ENCODE measurements at places on chromosomes 11 and 22.

DNA sequence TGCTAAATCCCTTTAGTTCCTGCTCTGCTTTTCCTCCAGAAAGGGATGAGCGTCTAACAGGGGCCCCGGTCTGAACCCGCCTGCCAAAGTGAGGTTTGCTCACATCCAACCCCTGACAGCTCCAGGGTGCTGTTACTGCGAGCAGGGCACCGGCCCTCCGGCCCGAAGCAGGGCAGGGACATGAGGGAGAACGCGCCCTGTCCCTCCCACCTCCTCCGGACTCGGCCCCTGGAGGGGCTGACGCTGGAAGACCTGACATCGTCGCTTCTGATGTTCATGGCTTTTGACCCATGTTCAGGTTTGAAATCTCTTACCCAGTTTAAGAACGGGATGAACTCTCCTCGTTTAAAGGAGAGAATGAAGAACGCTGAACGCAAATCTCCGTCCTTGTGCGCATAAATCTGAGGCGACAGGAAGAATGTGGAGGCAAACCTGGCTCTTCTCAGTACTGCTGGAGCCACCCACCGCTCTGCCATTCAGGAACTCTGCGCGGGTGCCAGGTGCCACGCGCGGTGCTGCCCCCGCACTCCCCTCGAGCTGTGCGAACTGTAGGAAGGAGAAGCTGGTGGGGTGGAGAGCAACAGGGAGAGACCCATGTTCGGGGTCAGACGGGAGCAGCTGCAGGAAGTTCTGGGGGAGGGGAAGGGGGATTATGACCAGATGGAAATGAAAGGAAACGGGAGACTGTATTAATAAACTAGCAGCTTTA is 826 bp upstream of the EEF1G start:
- no peak for DNase-seq

- no peak for DNase-seq
Measured at GRCh38 chr11:93783362-93783761, 720 bp upstream of the MED17 start.

- no peak for DNase-seq
Measured at GRCh38 chr22:49480896-49481658, 346.6 kb downstream of the BRD1 start.

DNA sequence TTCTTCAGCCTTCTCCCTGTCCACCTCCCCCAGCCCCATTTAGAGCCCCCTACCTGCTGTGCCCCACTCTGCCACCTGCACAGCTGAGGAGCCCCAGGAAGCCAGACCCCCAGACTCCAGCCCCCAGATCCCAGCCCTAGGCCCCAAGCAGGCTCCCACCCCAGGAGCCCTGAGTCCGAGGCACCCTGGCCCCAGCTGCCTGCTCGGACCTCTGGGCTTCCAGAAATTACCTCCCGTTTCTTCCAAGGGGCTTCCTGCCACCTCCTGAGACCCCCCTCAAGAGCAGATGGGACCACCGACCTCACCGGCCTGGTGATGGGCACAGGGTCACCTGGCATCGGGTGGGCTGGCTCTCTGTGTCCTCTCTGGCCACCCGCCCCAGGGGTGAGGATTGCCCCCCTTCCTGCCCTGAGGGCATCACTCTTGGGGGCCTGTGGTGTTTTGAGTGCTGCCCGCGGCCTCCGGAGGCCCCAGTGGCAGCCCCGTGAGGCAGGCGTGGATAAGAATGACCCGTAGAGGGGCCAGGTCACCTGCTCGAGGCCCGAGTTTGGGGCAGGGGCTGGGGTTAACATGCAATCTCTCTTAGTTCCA is 18.3 kb upstream of the TALDO1 start:
- no peak for DNase-seq

DNA sequence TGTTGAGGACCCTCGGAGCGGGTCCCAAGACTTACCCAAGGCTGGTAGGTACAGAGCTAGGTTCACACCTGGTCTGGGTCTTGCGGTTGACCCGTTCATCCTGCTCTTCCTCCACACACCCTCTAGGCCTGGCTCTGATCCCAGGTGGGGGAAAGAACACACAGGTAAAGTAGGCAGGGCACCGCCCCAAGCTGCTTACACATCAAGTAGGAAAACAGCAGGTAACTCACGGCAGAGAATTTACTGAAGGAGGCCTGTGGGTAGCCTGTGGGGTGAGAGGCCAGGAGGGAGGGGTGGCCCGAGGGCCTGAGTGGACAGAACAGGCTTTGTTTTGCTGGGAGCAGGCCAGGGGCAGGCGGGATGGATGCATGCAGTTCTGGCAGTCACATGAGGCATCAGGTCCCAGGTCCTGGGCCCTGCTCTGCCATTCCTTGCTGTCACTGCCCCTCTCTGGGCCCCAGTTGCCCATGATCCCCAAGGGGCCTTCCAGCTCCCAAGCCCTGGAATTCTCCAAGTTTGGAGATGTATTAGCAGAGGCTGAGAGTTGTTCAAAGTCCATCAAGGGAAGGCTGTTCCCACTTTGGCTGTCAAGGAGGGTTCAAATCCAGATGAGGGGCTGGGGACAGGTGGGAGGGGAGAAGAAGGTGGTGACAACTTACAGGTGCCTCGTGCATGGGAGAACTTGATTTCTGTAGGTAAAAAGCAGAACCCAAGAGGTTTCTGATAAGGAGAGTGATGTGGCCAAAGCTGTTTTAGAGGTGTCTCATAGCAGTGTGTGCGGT is 5.7 kb downstream of the TSKU start:
- DNase-seq, result no peak

- no peak for DNase-seq
Measured at GRCh38 chr11:78025378-78025777, 2.3 kb upstream of the KCTD14 start.

DNA sequence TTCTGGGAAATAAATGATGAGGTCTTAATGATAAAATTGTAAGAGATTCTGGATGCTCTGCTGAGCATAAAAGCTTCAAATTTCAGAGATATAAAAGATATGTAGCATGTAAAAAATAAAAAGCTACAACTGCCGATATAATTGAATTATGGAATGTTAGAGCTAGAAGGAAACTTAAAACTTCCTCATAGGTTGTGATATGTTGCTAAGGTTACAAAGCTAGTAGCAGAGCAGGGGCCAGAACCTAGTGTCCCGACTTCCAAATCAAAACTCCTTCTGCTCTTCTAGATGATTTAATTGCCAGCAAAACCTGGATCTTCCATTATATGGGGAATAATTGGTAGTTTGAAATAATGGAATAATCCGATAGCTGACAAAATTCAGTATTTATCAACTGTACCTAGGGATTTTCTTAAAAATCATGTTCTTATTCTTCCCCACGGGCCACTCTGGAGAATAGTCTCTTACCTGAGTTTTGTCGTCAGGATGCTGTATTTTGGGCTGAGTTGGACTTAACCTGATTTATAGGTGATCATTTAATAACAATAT is at the start of gene ASCL3:
Gene ASCL3, minus strand, starts transcription at position 499 of the 549 bp plus-strand sequence. CDS start 4,855 bp downstream, outside the sequence.
- DNase-seq, result no peak

GRCh38 chr22:39170825-39171622 is 18.5 kb upstream of the CBX7 start:
- no peak for DNase-seq

GRCh38 chr11:114176321-114176720 is 116.8 kb downstream of the ZBTB16 start:
- DNase-seq, result no peak

DNA sequence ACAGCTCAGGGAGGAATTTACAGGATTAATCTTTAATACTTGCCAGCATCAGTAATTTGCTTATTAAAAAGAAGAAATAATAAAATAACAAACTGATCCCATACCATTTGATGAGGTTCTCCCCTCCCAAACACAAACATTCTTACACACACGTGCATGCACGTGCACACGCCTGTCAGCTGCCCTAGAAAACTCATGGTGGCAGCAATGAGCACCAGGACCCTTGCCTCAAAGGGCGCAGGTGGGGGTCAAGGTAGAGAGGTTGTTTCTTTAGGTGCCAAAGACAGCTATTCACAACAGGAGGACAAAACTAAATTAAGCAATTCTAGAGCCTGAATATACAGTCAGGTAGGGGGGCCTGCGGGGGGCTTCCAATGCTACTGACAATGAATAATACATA is 219.3 kb downstream of the BUD13 start:
- DNase-seq, result no peak

- no peak for DNase-seq
Measured at GRCh38 chr11:48041877-48042695, 61.7 kb downstream of the PTPRJ start.

- DNase-seq, result no peak
Measured at GRCh38 chr22:43346521-43346929, 3.4 kb upstream of the SCUBE1 start.

GRCh38 chr22:41075946-41076345 is 16.4 kb upstream of the EP300 start:
- DNase-seq, result no peak

- no peak for DNase-seq
Measured at GRCh38 chr11:124817036-124817435, 16.8 kb upstream of the MSANTD2 start.

- no peak for DNase-seq
Measured at GRCh38 chr11:6637871-6638270, 17.7 kb downstream of the DCHS1 start.

Measured in cortex of kidney (tissue), 1 donor.